ENCODE measurements at places on chromosomes 2 and 18.

DNA sequence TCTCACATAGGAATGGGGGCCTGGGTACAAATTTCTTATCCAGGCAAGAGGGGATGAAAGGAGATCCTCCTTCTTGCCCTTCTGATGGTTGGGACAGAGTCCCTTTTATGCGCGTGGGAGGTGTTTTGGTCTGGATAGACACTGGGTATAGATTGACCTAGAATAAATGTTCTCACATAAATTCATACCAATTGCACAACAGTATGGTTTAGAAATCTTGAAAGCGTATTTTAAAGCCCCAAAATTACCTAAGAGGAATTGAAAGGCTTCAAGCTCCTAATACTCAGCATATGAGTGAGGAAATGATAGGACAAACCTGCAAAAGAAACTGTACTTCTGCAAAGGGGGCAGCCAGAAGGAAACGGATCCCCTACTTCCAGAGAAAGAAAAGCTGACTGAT is 2.6 kb upstream of the BCL2 start:
- no peak for DNase-seq

DNA sequence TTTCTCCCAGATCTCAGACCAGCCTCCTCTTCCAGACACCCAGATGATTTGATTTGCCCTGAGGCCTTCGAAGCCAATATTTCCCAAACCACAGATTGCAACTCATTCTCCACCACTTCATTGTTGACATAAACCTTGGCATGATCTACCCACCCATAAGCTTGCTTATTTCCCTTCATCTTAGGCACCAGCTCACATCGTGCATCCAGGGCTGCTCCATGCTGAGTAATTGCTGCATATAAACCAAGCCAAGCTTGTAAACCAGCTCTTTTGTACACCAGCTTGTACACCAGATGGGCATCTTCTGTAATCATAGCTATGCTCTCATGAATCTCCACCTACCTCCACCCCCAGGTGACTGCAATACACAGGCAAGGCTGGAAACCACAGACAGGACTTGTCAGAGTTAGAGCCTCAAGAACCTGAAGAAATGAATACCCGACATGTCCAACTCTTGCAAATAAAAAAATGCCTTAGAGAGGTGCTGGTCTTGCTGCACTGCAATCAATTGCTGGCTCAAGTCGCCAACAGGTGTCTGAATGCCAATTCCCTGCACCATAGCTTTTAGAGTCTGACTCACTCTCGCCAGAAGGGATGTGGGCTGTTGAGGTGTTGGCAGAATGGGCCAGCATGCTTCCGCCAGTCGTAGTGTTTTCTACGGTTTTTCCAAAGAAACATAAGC is 31.5 kb downstream of the TRABD2A start:
- DNase-seq: peak; percentile 64

DNA sequence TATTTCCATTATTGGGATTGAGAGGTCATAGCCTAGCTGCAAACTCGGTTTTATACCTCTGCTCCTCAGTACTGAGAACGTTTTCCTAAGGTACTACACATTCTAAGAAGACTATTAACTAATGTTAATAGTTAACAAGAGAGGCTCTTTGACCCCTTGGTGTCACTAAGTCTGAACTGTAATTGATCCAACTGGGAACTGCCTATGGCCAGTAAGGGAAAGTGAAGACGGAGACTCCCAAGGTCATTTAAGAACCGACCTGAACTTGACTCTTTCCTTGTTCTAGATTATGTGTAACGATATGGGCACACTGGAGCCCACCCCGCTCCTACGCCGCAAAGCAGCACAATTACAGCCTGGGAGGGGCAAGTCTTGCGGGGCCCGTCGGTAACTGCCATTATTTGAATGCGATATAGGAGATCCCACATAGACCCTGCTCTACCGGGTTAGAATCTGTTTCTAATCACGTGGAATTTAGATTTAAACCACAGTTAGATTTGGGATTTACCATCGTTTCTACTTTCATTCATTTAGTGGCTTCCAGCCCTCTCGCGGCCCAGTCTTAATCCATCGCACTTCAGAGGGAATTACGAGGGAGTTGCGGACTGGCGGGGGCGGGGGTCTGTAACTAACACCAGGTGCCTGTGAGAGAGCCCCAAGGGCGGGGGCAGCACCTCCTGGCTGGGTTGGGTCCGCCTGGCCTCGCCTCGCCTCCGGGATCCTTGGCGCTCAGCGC is 84.1 kb upstream of the EPB41L3 start:
- DNase-seq: no peak

GRCh38 chr2:33777786-33778185 is 178.7 kb upstream of the FAM98A start:
- DNase-seq: no peak

DNA sequence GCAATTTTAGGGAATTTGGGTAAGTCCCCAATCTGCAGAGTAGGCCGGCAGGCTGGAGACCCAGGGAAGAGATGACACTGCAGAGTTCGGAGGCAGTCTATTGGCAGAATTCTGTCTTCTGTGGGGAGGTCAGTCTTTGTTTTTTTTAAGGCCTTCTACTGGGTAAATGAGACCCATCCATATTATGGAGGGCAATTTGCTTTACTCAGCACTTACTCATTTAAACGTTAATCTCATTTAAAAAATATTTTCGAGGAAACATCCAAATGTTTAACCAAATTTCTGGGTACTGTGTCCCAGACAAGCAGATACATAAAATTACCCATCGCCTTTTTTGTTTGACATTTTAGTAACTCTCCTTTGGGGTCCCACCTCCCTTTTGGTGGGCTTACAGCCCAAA is 139.5 kb downstream of the IRS1 start:
- DNase-seq: no peak

DNA sequence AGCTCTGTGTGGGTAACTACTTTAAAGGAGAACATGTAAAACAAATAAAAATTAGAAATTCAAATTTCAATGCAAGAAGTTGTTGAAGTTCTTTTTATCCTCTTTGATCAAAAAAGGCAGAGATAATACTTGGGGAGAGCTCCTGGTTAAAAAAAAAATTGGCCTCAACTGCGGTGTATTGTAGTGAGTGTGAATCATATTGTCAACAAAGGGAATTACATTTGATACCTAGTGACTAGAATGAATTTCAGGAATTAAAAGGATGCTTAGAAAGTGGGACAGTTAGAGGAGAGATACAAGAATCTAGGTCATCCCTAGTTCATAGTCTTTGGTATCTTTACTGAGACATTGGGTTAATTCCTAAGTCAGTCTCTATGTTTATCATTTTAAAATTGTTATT is 473.0 kb downstream of the CCDC85A start:
- no peak for DNase-seq

All from T-helper 1 cell (primary cell).